ENCODE measurements at places on chromosomes 13 and 19.

DNA sequence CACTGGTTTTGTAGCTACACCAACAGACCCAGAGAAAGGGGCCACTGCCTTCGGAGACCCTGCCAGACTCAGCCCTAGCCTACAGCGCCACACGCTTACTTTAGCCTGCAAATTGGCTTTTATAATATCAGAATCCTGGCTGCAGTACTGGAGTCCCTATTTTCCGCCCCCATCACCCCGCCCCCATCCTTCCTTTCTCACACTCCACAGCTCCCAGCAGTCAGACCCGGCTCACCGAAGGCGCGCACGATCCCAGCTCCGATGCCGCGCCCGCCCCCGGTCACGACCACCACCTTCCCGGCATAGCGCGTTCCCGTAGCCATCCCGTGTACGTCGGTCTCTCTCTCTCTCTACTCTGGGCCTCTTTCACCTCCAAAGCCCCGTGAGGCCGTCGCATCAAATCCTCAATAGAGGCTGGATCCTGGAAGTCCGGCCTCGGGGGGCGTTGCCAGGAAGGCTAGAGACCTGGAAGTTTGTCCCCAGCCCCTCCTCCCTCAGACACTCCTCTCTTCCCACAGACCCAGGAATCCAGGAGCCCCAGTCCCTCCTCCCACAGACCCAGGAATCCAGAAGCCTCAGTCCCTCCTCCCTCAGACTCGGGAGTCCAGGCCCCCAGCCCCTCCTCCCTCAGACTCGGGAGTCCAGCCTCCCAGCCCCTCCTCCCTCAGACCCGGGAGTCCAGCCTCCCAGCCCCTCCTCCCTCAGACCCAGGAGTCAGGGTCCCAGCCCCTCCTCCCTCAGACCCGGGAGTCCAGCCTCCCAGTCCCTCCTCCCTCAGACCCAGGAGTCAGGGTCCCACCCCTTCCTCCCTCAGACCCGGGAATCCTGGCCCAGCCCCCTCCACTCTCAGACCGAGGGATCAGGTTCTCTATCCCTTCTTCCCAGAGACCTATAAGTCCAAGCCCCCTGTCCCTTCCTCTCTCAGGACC is at the start of gene HSD17B14:
TSS of gene HSD17B14 (minus strand) at position 403 of the 929 bp plus-strand sequence. CDS start at position 323, 80 bp downstream.
- peak; percentile 57 for DNase-seq

DNA sequence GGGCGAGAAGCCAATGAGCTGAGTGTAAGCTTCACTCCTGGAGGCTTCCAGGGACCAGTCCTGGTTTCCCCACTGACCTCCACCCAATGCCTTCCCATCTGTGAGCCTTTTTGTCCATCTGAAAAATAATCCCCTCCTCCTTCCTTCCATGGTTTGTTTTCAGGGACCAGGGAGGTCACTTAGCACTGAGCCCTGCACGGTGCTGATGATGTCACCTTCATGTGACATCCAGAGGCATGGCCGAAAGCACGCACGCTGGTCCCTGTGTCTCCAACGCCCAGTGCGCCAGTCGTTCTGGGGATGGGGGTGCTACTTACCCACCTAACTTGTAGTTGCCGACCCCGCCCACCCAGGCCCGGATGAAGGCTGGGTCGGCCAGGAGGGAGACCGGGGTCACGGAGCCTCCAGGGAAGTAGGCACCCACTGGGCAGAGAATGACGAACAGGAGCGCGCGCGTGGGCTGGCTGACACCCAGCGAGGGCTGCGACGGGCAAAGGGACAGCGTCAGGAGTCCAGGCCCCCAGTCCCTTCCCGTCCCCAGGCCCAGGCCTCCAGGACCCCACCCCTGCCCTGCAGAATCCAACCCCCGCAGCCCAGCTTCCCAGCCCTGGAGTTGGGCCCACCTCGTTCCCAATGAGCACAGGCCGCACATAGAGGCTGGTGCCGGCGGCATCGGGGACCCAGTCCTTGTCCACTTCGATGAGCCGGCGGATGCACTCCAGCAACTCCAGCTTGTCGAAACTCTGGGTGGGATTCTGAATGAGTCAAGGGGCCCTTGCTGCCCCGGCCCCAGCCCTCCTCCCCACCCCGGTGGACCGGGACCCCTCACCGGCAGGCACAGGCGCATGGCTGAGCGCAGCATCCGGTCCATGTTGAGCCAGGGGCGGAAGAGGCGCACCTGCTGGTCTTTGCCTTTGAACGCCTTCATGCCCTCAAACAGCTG is 11.2 kb downstream of the BCAT2 start:
- DNase-seq: no peak

DNA sequence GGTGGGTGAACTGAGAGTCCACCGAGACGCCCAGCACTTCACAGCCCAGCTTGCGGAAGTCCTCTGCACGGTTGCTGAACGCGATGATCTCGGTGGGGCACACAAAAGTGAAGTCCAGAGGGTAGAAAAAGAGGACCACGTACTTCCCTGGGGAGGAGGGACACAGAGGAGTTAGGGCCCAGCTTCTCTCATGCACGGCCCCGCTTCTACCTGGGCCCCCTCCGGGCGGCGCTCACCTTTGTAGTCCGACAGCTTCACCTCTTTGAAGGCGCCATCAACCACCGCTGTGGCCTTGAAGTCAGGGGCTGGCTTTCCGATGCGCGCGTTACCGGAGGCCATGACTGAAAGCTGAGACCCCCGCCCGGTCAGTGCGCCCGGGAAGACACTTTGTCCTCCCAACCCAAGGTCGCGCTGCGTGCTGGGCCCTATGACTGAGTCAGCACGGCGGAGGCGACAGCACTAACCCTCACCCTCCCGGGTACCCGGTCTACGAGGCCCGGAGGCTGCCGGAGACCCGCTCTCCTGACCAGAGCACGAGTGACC is 606 bp downstream of the PRDX2 start:
- peak; percentile 15 for DNase-seq

DNA sequence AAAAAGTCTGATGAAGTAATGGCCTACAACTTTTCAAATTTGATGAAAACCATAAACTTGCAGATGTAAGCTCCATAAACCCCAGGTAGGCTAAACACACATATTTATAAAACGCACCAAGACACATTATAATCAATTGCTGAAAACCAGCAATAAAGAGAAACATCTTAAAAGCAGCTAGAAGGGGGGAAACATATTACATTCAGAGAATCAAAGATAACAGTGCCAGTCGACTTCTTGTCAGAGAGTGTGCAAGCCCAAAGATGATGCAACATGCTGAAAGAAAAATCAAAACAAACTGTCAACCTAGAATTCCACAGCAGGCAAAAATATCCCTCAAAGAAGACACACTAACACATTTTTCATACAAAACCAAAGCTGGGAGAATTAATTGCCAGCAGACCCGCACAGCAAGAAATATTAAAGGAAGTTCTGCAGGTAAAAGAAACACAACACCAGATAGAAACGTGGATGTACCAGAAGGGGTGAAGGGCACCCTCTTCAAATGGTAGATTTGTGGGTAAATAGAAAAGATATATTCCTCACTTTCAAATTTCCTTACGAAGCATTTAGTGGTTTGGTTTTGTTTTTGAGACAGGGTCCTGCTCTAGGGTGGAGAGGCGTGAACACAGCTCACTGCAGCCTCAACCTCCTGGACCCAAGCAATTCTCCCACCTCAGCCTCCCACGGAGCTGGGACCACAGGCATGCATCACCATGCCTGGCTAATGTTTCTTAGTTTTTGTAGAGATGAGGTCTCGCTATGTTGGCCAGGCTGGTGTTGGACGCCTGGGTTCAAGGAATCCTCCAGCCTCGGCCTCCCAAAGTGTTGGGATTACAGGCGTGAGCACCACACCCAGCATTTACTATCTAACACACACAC is 16.5 kb upstream of the ATP1A3 start:
- DNase-seq: peak; percentile 97

DNA sequence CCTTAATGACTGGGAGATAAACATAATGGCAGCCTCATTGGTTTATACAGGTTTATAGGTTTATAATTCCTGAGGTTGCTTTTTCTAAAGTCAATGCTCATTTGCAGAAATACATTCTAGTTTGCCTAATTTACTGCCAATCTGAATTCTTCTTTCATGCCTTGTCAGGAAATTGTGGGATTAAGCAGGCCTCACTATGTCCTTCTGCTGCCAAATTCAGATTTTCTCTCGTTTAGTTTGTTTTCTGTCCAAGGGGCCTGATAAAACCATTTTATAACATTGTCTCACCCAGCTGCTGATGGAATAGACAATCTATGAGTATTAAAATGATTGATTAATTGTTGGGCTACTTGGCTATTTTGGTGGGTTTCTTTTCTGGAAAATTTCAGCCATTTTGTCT is 42.4 kb upstream of the OBI1 start:
- no peak for DNase-seq

GRCh38 chr19:54325194-54325621 is 12.2 kb upstream of the LILRA5 start:
- peak; percentile 84 for DNase-seq

DNA sequence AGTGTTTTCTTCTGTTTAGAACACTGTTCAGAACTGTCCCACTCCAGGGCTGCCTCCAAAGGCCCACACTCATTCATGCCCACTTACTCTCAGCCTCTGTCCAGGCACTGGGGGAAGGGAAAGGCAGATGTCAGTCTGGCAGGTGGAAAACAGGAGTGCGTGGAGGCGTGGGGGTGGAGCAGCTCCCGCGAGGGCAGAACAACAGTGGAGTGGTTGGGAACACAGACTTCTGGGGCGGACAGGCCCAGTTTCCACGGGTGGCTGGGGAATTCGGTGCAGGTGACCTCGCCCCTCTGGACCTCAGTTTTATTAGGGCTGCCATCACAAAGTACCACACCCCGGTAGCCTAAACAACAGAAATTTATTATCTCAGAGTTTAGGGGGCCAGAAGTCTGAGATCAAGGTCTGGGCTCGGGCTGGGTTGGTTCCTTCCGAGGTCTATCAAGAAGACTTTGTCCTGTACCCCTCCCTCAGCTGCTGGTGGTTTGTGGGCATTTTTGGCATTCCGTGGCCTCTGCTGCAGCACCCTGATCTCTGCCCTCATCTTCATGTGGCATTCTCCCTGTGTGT is 59.7 kb downstream of the SIPA1L3 start:
- no peak for DNase-seq
